ENCODE measurements at places on chromosomes 3 and 15. TPM values are rescaled to one million over a fixed set of nuclear protein-coding genes. Genes with fewer than 3 reads are reported as not detected.

BCL6 gene
- 28.9 TPM for total RNA-seq

PLCD1 gene
- 70.3 TPM for total RNA-seq

PCSK6 gene
- 0.15 TPM for total RNA-seq

SCN5A gene
- 0.29 TPM for total RNA-seq

CKMT1B gene
- not detected for total RNA-seq

SI gene
- total RNA-seq = not detected

LSAMP gene
- 12.2 TPM for total RNA-seq

PLSCR4 gene
- 20.3 TPM for total RNA-seq

CGNL1 gene
- 0.29 TPM for total RNA-seq

NR2F2 gene
- 23.9 TPM for total RNA-seq

UBE2E1 gene
- total RNA-seq = 131 TPM

CCDC174 gene
- total RNA-seq = 14.0 TPM

RASA2 gene
- total RNA-seq = 16.6 TPM

TNNC1 gene
- total RNA-seq = not detected

SLC28A1 gene
- total RNA-seq = not detected

MESP2 gene
- total RNA-seq = 0.58 TPM

SERINC4 gene
- not detected for total RNA-seq

LRRIQ4 gene
- total RNA-seq = not detected

CD86 gene
- total RNA-seq = not detected

C3orf70 gene
- 0.87 TPM for total RNA-seq

CPN2 gene
- total RNA-seq = not detected

CYP19A1 gene
- total RNA-seq = 5.1 TPM

CLRN1 gene
- total RNA-seq = not detected

CYP1A2 gene
- total RNA-seq = not detected

GOLGA8S gene
- total RNA-seq = 0.15 TPM

LYZL4 gene
- total RNA-seq = not detected

PEX5L gene
- 2.8 TPM for total RNA-seq

FGF7 gene
- 278 TPM for total RNA-seq

ARID3B gene
- 1.5 TPM for total RNA-seq

PP2D1 gene
- total RNA-seq = not detected

PLXNB1 gene
- total RNA-seq = 41.3 TPM
